Spinal cord (tissue), 10 donors: ENCODE measurements at places on chromosomes 11 and 22.

GRCh38 chr22:27673839-27674238 lies 127.7 kb downstream of the MN1 start:
- DNase-seq = no peak

- DNase-seq = no peak
These were observed 36.4 kb downstream of the ZNF215 start for GRCh38 chr11:6962673-6963072.

GRCh38 chr22:20064140-20064480 lies 15.9 kb upstream of the DGCR8 start:
- DNase-seq = no peak

- no peak for DNase-seq
These were observed 97.2 kb upstream of the FIBIN start for GRCh38 chr11:26896719-26897118.

GRCh38 chr11:62575156-62575555 lies 1.5 kb upstream of the EEF1G start:
- no peak for DNase-seq

- DNase-seq = no peak
These were observed 7.3 kb downstream of the NEAT1 start for GRCh38 chr11:65429724-65430405.

GRCh38 chr11:43756575-43756974 lies 76.0 kb downstream of the HSD17B12 start:
- no peak for DNase-seq

DNA sequence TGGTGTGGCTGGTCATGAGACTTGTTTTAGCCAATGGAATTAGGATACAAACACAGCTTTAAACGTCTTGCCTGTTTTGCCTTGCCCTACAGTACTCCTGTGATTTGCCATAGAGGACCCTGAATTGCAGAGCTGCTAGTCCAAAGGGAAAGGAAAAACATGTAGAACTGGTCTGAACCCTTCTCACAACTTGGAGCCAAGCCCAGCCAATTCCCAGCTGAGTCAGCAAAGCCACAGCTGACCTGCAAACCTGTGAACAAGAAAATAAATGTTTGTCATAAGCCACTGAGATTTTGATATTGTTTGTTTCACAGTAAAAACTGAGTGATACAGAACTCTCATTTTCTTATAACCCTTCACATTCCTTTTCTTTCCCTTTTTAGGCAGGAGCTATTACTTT lies 360.5 kb upstream of the API5 start:
- no peak for DNase-seq

DNA sequence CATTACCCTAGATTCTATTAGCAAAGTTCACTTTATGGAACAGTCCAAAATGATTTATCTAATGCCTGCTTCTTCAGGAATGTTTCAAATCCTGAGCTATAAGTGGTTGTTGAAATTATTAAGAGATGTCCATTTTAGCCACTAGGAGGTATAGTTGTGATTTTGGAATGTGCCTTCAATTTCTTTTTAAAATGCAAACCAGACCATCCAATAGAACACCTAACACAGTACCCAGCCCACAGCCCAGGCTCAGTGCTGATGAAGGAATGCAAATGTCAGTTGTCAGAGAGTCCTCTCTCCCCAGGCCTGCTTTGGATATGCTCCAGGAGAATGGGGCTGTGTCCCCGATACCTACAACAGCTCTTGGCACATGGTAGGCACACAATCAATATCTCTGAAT lies 85.8 kb upstream of the E2F8 start:
- DNase-seq = no peak

DNA sequence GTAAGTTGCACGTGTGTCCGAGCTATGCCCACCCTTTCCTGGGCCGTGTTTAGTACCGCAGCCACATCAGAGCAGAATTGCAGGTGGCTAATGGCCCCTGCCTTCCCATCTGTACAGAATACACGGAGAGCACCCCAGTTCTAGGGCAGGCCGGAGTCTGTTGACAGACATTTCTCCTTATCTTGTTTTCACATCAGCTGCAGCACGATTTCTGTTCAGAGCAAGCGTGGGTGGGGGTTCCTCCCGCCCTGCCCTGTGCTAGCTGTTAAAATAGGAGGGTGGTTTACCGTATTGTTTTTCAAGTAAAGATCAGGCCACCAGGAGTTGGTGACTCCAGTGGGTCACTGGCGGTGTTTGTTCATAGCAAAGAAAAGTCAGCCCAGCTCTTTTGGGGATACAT lies 41.1 kb downstream of the UBASH3B start:
- no peak for DNase-seq

DNA sequence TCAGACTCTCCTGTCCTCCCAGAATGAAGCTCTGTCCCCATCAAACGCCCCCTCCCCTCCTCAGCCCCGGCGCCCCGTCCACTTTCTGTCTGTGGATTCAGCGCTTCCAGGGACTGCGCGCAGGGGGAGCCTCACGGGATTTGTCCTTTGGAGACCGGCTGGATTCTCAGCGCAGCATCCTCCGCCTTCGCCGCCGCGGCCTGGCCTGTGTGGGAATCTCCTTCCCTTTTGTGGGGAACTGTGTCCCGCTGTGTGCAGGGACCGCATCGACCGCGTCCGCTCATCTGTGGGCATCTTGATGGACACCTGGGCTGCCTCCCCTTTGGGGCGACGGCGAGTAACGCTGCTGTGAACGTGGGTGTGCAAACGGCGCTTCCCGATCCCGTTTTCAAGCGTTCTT lies 1.1 kb upstream of the SCT start:
- DNase-seq = no peak

DNA sequence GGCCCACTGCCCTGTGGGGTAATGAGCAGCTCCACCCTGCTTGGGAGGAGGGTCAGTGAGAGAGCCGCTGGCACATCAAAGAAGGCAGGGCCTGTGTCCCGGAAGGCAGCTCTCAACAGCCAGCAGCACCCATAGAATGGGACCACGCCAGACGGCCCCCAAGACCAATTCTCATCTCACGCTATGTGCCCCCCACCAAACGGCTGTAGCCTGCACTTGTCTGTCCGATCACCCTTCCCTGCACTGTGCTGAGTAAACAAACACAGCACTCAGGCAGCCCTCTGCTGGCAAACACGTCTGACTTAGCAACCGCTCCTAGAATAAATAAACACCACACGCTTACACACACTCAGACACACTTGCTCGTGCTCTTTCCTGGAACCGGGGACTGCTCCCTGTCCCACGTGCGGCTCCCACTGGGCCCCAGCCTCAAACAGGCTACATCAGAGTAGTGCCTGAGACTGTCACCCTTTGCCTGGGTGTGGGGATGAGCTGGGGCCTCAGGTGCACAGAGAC lies 53.2 kb upstream of the CDON start:
- peak; percentile 88 for DNase-seq

DNA sequence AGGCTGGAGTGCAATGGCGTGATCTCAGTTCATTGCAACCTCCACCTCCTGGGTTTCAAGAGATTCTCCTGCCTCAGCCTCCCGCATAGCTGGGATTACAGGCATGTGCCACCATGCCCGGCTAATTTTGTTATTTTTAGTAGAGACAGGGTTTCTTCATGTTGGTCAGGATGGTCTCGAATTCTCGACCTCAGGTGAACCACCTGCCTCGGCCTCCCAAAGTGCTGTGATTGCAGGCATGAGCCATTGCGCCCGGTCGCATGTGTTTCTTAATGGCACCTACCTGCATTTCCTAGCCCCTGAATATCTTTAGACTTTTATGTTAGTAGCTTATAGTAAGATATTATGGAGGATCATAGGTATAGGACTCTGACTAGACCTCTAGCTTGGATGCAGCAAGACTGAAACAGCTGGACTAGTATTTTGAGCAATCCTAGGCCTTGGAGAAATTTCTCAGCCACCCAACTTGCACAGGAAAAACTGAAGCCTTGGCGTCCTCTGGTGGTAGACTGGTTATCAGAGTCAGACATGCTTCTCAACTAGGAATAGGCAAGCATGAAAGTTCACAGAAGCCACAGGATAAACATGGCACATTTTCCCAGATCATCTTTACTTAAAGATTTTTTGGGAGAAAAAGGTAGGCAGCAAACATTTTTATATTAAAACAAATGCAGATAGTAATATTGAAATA lies 22.7 kb upstream of the C1QTNF4 start:
- peak; percentile 88 for DNase-seq

GRCh38 chr11:110305169-110306018 lies 9.0 kb upstream of the RDX start:
- DNase-seq = no peak

GRCh38 chr11:60764879-60765278 lies 8.2 kb downstream of the MS4A15 start:
- DNase-seq = no peak

DNA sequence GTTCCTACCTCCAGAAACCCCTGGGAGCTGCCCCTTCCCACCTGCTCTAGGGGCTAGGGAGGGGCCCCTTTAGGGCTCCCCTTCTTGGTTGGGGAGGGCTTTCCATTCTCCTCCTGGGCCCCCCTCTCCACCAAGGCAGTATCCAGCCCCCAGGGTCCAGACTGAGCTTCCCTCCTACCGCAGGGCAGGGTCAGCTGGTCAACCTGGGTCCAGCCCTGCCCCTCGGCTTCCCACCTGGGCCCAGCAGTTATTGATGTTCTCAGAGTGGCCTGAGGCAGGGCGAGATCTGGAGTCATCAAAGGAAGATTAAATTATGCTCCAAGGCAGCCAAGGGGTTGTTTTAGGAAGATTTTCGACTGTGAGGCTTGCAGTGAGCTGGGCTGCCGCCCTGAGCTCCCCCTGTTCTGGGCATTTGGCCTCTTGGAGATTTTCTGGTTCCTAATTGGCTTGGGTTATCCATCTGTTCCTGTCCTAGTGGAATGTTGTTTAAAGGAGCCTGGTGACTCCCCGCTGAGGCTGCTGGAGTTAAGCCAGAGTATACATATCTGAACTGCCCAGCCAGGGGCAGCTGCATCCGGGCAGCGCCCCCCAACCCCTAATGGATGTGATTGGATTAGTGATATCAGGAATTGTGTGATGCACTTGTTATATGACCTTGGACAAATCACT lies 1.8 kb upstream of the SLC22A8 start:
- no peak for DNase-seq

GRCh38 chr22:30362651-30363281 lies 6.0 kb downstream of the CCDC157 start:
- DNase-seq = no peak

DNA sequence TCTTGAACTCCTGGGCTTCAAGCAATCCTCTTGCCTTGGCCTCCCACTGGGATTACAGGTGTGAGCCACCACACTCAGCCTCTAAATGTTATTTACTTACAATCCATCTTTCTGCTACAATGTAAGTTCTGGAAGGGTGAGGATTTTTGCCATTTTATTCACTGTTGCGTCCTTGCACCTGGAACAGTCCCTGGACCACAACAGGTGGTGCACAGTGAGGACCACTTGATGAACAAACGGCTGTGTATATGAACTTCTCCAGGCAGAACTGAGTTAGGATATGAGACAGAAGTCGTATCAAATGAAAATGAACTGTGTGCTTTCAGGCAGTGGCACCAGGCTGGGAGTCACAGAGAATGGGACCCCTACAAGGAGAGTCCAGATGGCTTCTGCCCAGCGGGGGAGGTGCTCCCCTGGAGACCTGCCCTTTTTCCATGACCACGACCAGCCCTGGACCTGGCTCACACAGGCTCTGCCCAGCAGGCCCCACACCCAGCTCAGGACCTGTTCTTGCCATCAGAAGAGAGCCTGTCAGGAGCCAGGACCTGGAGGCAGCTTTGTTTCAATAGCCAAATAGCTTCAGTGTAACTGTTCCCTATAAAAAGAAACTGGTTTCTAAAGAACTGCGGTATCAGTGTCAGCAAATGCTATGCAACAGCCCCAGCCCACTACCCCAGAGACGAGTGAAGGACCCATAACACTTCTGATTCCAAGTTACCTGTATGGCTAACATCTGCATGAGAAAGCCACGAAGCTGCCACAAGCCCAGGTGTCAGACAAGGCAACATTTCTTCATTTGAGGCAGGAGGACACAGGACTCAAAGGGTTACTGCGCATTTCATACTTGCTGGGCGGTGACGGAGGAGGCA lies 104.9 kb downstream of the MICAL3 start:
- no peak for DNase-seq
